Gastroesophageal sphincter (tissue), 4 donors: ENCODE measurements at places on chromosomes 3 and 15. TPM values are rescaled to one million over a fixed set of nuclear protein-coding genes. Genes with fewer than 3 reads are reported as not detected.

DNA sequence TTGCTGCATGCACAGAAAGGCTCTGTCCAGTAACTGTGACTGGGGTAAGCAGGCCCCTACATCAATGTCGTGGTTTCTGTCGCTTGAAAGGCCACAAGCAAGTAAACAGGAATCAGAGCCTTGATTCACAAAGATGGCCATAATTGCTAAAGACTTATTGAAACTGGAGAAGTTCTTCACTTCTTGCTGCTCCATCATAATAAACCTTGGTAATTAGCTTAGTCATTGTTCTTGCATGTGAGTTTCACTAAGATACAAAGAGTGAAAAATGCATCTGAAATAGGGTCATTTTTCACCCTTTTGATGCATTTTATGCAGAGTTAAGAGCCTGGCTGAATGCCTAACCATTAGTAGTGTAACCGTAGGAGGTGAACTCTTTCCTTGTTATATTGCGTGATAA, 3.2 kb downstream of the SEMA6D start:
- no peak for ATAC-seq

DNA sequence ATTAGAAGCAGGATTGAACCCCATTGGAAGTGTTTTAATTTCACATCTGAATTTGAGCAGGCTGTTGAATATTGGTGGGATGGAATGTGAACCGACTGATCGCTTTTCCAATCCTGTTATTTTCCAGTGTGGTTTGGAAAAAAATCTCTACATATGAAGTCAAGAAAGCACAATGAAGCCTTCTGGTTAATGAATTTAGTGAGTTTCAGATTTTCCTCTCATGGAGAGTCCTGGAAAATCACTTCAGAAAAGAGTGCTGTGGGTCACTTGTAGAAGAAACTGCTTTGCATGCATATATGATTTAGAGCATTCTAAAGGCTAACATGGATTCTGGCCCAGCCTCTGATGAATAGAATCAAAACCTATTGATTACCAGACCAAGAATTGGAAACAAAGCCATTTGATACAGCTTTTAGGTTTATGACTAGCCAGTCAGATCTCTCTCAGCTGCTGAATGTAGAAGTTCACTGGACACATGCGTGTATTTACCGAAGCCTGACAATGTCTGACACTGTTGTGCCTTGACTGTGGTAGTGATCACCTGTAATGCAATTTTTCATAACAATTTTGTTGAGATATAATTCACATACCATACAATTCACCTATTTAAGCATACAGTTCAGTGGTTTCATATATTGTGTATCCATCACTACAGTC, 121.9 kb downstream of the FNDC3B start:
- ATAC-seq: no peak

Gene AADACL2
- 0.54 TPM for total RNA-seq

GRCh38 chr3:141051443-141052200, 475 bp downstream of the SPSB4 start:
- peak; percentile 37 for ATAC-seq

- ATAC-seq: no peak
These were observed 37.7 kb downstream of the NCK1 start for GRCh38 chr3:136899622-136900158.

DNA sequence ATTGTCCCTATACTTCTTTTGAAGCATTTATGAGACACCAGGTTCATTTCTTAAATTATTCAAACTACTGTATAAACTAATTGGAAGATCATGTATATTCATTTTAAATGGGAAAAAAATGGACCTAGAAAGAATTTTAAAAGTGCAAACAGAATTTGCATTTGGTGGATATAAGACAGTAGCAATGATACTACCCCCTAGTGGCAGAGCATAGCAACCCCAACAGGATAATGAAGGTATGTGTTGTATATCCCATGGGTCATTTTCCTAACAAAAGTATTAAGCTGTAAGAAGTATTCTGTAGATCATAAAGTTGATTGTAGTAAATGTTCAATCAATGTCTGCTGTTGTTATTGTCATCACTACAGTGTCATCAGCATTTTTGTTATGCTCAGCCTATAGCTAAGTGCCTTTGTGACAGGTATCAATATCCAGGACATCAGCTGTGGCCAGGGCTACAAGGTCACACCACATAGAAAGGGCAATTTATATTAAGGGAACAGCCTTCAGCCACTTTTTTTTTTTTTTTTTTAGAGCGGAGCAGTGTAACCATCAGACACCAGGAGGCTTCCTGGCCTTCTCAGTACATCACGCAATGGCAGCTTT, 175.8 kb downstream of the FOXB1 start:
- ATAC-seq: no peak

Gene SLC24A5
- not detected for total RNA-seq

DNA sequence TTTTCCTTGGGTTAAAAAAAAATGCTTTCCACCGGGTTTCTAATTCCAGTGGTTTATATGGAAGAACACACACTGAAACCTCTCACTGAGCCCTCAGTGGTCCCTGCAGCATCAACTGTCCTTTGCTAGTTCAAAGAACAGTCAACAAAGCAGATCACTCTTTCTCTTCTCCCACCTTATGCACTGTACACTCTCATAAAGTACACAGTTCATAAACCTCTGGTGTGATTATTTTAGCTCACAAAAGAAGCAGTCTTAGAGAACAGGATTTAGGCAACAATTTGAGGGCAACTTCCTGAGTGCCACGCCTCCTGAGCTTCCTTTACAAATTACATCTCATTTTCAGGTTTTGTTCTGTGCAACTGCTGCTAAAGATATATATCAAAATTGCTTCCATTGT, 728.4 kb upstream of the GOLIM4 start:
- ATAC-seq: no peak

GRCh38 chr3:32180141-32180784, 58.2 kb upstream of the CMTM8 start:
- ATAC-seq: no peak

Gene MFAP1
- total RNA-seq: 16.5 TPM

- ATAC-seq: no peak
These were observed 118.7 kb downstream of the NUP210 start for GRCh38 chr3:13301286-13301987.

Gene SLC22A13
- total RNA-seq: 0.85 TPM

GRCh38 chr15:30033763-30034162, 49.0 kb upstream of the GOLGA8J start:
- no peak for ATAC-seq

GRCh38 chr3:170622369-170623159, 36.7 kb upstream of the SLC7A14 start:
- peak; percentile 67 for ATAC-seq

DNA sequence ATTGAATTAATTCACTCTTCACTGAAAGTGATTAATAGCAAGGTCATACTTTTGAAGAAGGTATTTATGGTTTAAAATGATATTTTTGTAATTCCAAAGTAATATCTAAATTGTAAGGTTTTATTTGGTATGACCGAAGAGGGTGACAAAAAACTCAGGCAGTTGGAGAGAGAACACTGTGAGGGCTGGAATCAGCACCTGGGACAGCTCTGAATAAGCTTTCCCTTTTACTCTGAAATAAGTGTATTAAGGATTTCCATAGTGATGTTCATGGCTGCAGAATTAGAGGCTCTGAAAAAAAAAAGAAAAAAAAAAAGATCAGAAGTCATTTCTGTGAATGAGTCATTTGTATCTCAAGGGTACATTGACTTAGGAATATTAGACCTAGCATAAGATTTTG, 299.5 kb downstream of the IL5RA start:
- no peak for ATAC-seq

DNA sequence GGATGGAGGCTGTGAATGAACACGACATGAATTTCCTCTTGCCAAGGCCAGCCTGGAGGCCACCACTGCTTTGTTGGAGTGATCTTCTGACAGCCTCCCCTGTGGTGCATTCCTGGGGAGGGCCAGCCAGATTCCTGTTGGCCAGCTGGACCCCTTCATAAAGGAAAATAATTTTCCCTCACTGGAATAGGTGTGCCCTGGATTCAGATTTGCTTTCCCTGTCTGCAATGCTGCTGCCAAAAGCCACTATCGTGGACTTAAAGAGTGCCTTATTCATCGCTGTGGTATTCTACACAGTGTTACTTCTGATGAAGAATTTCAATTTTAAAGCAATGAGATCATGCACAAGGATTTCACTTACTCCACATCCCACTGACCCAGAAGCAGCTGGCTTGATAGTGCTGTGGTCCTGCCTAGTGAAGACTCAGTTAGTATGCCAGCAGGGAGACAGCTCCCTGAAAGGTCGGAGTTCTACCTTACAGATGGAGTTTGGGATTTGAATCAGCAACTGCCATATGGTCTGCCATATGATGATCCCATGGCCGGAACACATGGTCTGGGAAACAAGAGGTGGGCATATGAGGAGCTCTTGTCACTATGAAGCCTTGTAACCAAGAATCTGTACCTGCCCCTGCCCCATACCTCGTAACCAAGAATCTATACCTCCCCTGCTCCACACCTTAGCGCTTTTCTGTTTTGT, 145.2 kb downstream of the KLF13 start:
- peak; percentile 77 for ATAC-seq

- no peak for ATAC-seq
These were observed 3.6 kb upstream of the ECE2 start for GRCh38 chr3:184272269-184272668.

Gene PIF1
- 2.3 TPM for total RNA-seq

Gene MKRN3
- total RNA-seq: 0.39 TPM

- ATAC-seq: no peak
These were observed 333.5 kb downstream of the FOXP1 start for GRCh38 chr3:71250026-71250425.

Gene THBS1
- 301 TPM for total RNA-seq
